ENCODE measurements at places on chromosomes 16 and 17.

- no peak for DNase-seq
Observed at GRCh38 chr17:8865385-8865784, 2.1 kb downstream of the PIK3R6 start.

DNA sequence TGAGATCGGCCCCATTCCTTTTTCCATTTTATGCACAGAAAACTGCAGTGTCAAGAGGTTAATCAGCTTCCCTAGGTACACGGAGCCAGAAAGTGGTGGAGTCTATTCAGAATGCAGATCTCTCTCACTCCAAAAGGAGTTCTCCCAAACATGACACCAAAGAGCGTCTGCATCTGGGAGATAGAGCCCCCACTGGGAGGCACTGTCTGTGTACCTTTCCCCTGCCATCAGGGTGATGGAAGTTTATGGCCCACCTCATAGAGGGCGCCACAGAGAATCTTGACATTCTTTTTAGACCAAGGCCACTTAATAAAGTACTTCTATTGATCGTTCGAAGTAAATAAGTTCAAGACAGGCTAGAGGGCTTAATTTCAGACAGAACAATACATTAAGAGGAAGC lies 493.7 kb upstream of the ERCC4 start:
- no peak for DNase-seq

DNA sequence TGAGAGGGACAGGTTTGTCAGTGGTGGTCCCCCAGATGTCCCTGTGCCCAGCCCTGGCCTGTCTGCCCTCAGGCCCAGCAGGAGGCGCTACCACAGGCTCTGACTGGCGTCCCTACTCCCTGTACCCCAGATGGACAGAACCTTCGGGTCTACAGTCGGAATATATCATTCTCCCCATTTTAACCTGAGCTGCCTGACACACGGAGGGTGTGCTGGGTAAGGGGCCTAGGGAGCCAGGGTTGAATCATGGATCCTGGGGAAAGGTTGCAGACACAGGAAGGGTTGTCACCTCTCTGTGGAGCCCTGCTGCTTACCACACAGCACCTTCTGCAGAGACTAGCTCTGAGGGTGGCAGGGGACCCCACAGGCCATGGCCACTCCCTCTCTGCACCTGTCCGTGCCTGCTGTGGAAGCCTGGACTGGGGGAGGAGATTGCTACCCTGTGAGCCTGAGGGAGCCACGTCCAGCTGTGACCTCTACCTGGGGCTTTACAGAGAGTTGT lies 162.2 kb upstream of the ZNF267 start:
- no peak for DNase-seq

GRCh38 chr16:3443108-3444031 lies at the start of the genes NAA60 and ZNF597:
NAA60 (plus strand) TSS chr16:3443680; CDS start chr16:3476228, 32,548 bp downstream.
ZNF597 (minus strand) TSS chr16:3443504; CDS start chr16:3443153, 351 bp downstream.
- DNase-seq, result peak; percentile 72

GRCh38 chr17:74267987-74268499 lies 6.0 kb upstream of the DNAI2 start:
- no peak for DNase-seq

DNA sequence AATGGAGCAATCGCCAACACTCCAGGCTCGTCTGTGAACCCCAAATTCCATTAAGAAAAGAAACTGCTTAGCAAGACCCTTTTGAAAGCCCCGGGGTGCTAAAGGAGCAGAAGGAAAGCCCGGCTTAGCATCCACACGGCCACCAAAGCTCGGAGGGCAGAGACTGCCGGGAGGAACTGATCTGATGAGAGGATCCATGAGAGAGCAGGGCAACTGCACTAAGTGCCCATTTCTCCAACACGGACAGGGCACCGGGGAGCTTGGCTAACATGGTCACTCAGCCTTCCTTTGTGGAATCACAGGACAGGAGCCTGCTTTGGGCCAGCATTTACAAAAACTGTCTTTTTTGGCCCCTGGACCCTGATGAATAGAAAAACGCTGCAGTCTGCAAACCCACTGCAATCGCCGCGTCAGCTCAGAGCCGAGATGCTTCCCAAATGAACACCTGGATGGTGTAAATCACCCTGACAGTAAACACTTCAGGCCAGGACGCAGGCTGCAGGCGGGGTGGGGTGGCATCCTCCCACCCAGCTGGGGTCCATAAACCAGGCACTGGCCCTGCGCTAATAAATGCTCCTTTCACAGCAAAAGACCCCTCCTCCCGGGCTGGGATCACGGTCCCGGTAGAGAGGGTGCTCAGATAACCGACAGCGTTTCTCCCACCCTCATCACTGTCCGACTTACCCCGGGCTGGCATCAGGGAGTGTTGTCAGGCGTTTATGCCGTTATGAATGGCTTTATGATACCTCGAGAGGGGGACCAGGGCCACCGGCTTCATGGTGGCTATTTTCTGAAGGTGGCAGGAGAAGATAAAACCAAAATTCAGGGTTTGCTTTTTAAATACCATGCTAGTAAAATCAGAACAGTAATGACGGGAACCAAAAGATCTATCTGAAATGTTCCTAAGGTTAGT lies 299.5 kb downstream of the IRF8 start:
- DNase-seq, result no peak

DNA sequence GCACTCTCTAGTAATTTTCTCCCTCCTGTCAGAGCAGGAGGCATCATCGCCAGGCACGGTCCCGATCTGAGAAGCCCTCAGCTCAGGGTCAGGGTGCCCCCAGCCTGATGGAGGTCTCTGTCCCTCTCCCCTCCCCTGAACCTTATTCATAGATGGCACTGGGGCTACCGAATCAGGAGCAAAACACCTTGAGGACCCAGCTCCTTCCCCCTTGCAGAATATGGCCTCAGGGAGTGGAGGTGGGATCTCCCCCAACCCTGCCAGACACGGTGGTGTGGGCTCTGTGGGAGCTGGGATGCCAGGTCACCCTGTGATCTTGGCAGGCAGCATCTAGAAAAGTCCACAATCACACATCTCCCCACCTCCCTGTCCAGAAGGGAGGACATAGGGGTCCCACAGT lies 2.5 kb downstream of the CPNE2 start:
- no peak for DNase-seq

- no peak for DNase-seq
Observed at GRCh38 chr17:40548491-40548981, 16.7 kb downstream of the CCR7 start.
